Neuronal stem cell (in vitro differentiated cells): ENCODE measurements at places on chromosomes 7 and 10.

DNA sequence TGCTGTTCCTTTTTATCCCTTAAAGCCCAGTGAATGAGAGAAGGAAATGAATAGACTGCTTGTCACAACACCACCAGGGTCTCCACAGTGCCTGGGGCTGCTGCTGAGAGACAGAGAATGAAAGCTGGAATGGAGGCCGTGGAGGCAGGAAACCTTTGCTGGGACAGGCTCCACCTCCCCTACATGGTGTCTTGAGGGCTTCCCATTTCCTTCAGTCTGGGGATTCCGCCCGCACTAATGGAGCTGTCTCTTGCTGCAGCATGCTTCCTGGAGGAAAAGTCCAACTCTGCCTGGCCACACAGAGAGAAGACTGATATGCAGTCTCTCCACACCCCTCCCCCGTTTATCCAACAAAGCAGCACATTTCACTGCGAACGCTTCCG is 54.5 kb downstream of the LRRC4 start:
- DNase-seq: peak; percentile 44

DNA sequence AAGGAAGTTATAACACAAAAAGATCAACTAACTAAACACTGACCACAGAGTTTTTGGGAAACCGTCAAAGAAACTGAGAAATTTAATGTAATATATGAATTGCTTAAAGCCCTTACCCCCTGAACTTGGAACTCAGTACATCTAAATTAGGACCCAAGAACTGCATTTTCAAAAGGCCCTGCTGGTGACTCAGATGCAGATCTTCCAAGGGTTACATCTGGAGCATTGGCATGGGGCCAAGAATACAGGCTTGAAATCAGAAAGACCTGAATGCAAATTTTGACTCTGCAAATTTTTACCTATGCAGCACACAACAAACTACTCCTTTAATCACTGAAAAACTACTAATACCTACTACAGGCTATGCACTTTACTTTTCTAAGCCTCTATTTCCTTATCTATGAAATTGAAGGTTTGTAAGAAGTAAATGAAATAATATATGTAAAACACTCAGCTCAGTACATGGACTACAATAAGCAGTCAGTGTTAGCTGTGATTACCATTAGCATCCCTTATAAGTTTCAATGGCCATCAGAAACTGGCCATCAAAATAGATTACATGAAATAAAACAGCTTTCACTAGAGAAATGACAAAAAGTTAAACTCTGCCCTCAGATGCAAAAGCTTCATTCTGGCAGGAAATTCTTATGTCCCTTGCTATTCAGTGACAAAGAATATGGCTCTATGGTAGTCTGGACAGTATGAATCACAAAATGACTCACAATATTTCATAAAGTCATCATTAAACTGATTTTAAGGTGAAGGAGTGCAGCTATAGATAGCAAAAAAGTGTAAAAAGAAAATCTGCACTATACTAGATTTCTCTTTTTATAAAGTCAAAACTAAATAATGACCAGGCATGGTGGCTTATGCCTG is 43.6 kb downstream of the NSUN6 start:
- DNase-seq: no peak

- DNase-seq: no peak
These were observed 178.4 kb upstream of the TARP start for GRCh38 chr7:38451840-38452239.

GRCh38 chr7:97016381-97017191 is 8.0 kb downstream of the DLX5 start:
- DNase-seq: peak; percentile 66

DNA sequence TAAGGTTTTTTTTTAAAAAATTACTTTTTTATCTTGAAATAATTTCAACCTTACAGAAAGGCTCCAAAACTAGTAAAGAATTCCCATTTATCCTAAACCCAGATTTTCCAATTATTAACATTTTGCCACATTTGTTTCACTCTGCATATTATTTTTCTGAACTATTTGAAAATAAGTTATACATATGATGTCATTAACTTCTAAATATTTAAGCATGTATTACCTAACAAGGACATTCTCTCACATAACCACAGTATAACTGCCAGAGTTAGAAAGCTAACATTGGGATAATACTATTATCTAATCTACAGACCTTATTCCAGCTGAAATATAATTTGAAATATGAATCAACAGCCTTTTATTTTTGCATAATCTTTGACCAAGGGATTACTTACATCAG is 65.8 kb downstream of the SLC18A2 start:
- DNase-seq: no peak

- DNase-seq: no peak
These were observed 64.1 kb downstream of the CTTNBP2 start for GRCh38 chr7:117808910-117809705.

- no peak for DNase-seq
These were observed 17.6 kb downstream of the UNC5B start for GRCh38 chr10:71229726-71230655.

- no peak for DNase-seq
These were observed 25.0 kb upstream of the CNNM1 start for GRCh38 chr10:99303899-99304861.

DNA sequence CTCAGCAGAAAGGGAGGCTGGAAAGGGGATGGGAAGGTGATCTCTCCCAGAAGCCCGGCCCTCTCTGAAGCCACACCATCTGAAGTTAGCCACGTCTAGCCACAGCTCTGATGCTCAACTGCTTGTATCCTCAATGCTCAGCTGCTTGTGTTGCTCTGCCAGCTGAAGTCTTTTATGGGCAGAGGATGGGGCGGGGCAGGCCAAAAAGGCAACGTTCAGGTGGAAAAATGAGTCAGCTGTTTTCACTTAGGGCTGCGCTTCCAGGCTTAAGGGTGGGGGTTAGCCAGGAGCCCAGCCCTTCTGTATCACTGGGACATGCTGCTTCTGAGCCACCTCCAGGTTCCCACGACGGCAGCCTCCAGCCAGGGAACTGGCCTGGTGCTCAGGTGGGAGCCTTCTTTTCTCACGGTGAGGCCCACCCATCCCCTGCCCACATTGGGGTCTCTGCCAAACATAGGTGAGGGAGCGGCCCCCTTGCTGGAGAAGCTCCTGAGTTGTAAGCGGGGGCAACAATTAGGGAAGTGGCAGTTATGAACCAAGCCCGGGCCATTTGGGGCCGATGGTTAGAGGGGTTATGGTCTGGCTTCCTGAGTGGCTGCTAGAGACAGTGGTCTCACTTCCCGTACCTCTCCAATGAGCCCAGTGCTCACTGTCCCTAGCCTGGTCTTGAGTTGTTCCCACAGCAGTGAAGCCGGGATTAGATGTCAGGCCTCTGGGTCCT is 44.9 kb upstream of the CNPY1 start:
- no peak for DNase-seq

GRCh38 chr7:46764100-46764936 is 817.6 kb downstream of the TNS3 start:
- no peak for DNase-seq

DNA sequence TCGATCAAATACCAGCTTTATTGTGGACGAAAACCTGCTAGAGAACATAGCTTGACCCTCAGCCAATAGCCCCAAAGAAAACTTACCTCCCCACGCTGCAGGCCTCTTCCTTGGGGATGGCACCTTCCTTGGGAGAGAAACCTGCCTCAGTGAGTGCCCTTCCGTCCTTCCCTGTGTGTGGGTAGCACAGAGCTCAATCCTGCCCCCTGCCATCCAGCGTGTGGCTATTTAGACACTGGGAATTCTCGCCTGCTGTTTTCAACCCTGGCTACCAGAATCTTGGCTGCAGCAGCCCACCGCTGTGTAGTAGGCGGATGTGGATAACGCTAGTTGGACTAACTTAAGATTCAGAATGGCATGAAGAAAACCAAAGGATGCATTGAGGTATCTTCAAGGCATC is 238.2 kb downstream of the TEX36 start:
- DNase-seq: no peak

GRCh38 chr10:61919646-61920215 is 18.2 kb downstream of the ARID5B start:
- no peak for DNase-seq

GRCh38 chr10:69484736-69485135 is 33.5 kb downstream of the TSPAN15 start:
- no peak for DNase-seq
